ENCODE measurements at places on chromosomes 2 and 18.

- no peak for DNase-seq
These were observed 125.2 kb upstream of the TFPI start for GRCh38 chr2:187679454-187679853.

GRCh38 chr2:135607561-135607960, 76.3 kb downstream of the R3HDM1 start:
- DNase-seq = no peak

DNA sequence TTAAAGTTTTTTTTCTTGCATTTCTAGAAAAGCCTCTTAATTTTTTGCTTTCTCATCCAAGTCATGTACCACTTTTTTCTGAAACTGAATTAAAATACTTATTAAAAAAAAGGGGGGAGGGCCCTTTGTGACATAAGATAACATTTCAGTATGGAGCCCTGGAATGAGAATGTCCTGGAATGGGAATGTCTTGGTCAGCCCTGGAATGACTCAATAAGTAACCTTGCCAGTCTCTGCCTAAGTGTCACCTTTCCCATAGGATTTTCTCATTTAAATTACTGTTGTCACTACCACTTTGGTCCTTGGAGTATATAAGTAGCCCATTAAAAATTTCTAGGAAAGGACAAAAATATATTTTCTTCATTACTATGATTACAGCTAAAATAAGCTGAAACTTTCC, 4.7 kb downstream of the UBXN2A start:
- no peak for DNase-seq

GRCh38 chr2:126370201-126370600, 285.8 kb upstream of the GYPC start:
- no peak for DNase-seq

DNA sequence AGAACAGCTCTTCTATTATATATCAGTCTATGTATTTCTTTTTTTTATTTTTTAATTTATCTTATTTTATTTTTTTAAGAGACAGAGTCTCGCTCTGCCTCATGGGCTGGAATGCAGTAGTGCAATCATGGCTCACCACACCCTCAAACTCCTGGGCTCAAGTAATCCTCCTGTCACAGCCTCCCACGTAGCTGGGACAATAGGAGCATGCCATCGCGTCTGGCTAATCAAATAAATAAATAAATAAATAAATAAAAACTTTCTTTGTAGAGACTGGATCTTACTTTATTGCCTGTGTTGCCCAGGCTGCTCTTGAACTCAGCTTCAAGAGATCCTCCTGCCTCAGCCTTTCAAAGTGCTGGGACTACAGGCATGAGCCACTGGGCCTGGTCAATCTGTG, 117.0 kb downstream of the RBMS1 start:
- DNase-seq = no peak

DNA sequence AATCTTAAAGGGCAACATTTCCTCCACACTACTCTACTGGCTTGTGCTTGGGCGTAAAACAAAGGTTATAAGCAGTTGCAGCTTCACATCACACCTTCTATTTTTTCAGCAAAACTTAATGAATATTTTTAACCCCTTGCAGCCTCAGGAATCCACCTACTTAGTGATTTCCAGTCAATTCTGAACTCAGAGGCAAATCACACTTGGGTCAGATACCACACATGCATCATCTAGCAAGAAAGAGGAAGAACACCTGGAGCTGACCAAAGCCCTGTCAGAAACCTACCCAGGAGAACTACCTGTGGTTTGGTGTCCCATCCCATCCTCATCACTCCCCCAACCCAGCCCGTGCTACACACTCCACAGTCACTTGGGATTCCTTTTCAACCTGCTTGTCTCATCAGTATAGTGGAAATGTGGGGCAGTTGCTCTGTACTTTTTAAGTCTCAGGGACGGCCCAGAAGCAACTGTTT, 25.5 kb downstream of the PIAS2 start:
- no peak for DNase-seq

DNA sequence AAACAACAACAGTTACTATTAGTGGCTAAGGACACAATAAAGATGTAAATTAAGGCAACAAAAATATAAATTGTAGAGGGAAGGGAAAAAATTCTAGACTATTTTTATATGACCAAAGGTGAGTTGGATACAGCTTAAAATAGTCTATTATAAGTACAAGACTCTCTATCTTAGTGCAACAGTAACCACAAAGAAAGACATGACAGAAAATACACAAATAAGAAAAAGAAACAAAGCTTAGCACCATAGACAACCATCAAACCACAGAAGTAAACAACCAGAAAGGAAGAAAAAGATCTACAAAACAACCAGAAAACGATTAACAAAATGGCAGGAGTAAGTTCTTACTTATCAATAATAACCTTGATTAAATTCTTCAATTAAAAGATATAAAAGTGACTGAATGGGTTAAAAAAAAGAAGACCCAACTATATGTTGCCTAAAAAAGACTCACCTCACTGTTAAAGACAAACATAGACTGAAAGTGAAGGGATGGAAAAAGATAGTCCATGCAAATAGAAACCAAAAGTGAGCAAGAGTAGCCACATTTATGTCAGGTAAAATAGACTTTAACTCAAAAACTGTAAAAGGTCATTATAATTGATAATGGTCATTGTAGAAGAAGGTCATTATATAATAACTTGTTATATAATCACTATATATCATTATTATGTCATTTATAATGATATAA, 62.5 kb downstream of the USP40 start:
- DNase-seq = no peak

DNA sequence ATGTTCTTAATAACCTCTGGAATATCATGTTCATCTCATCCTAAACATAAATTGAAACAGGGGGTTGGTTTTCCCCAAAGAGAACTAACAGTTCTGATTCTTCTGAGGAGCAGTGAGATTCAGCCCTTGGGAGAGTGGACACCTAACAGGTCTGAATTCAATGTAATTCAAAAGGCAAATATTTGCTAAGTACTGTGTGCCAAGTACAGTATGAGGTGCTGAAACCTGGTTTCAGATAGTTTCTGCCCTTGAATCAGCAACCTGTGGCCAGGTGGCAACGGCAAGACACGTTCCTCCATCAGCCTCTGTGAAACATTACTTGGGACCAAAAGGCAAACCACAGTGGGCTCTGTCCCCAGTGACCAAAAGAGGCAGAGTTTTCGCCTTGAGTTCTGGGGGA, 1.3 kb downstream of the LRRC30 start:
- DNase-seq = no peak

GRCh38 chr18:4450065-4450658, 4.9 kb downstream of the DLGAP1 start:
- no peak for DNase-seq

- DNase-seq = no peak
These were observed 118.6 kb upstream of the SKOR2 start for GRCh38 chr18:47370052-47370451.

DNA sequence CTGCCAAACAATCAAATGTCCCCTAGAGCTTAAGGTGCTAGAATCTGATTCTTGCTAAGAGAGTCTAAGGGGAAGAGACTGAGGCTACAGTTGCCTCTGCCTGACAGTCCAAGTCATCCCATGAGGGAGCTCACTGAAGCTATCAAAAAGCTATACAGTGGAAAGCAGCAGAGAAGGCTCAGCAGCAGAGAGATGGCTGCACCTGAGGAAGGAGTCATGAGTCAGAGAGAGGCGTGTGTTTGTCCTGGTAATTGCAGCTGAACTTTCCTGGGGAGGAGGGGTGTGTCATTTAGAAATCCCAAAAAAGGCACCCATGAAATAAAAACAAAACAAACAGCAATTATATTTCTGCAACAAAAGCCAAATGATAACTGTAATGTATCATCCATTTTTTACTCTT, 305.2 kb upstream of the UBE2E3 start:
- DNase-seq = no peak

GRCh38 chr2:146709004-146709403, 1135.8 kb upstream of the ACVR2A start:
- DNase-seq = no peak

Measured in stimulated activated CD4-positive, alpha-beta T cell treated with anti-CD3 and anti-CD28 coated beads, Interleukin-15, amount 100 ng/mL, for 48 hours (primary cell).